ENCODE measurements at places on chromosomes 2 and 18.

DNA sequence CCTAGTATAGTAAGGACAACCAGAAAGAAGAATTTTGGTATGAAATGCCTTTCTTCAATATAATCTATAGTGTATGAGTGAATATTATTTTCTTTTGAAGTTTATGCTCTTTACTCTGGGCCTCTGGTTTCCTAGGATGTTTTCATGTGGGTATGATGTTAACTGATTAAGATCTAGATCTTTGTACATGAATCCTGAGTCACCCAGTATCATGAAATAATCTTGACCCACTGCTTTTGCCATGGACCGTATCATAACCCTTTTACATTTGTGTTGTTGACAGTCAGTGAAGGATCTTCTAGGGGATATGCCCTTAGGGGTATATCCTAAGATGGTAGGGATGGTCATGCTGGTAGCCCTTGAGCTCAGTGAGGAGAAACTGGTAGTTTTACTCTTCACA is 100.3 kb downstream of the RAB3GAP1 start:
- DNase-seq, result no peak

GRCh38 chr2:169065422-169065821 is 3.9 kb upstream of the DHRS9 start:
- no peak for DNase-seq

DNA sequence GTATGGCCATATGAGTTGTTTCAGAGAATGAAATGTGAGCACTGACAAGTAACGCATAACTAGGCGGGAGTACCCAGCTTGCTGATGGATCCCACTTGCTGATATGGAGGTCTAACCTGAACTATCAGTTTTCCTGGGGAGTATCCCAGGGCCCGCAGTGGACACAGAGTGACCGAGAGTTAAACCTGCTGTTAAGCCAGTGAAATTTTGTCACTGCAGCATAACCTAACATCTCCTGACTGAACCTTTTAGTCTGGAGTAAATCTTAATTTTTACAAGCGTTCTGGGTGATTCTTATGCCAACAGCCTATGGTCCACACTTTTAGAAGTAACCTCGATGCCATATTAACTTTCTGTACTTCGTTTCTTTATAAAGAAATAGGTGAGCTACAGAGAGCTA is 54.4 kb downstream of the TGFA start:
- DNase-seq, result no peak

DNA sequence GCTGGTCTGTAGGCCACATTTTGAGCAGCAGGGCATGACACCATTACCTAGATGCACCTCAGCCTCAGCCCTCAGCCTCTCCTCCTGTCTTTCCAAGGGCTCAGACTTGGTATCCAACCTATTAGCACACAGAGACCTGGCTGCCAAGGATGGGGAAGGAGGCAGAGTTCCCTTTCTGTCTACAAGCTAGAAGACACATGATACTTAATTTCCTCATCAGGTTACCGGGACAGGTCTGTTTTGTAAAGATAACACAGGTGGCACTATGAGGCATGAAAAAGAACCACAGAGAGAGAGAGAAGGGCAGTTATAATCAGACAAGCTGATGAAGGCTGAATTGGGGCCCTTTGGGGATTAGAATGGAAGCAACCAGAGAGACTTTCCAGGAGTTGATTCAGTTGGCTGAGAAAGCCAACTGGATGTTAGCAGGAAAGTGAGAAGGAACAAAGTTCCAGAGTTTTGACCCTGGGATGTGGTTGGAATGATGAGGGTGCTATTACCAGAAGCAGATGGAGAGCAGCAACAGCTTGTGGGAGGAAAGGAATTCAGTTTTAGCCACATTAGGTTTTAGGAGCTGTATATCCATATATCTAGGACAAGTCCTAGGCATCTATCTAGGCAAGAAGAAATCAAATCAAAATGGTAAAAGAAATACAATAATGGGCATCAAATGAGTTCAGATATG is 46.0 kb upstream of the RMND5A start:
- DNase-seq, result no peak

DNA sequence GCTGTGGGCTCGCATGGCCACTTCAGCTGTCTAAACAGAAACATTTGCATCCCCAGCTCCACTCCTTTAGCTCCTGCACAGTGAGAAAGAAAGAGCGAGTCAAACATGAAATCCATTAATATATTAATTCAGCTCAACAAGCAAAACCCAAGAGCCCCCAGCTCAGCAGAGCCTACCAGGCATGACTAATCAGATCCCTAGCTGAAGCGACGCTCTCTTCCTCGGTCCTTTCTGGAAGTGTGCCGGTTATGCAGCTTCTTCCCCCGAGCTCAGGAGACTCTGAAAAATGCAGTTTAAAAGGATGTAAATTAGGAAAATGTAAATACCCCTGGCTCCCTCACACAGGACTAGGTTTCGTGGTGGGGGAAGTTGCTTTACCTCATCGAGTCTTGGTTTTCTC is 221.5 kb downstream of the ANKRD30B start:
- no peak for DNase-seq

DNA sequence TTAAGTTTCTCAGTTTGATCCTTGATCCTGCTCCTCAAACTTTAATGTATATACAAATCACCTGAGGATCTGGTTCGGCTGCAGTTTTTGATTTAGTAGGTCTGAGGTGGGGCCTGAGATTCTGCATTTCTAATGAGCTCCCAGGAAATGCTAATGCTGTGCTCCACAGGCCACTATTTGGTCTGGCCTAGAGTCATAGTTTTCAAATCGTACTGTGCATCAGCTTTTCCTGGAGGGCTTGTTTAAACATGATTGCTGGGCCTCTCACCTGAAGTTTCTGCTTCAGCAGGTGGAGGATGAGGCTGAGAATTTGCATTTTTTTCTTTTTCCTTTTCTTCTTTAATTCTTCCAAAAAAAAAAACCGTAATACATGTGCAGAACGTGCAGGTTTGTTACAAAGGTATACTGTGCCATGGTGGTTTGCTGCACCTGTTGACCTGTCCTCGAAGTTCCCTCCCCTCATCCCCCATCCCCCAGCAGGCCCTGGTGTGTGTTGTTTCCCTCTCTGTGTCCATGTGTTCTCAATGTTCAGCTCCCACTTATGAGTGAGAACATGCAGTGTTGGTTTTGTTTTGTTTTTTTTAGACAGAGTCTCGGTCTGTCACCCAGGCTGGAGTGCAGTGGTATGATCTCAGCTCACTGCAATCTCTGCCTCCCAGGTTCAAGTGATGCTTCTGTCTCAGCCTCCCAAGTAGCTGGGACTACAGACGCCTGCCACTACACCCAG is 42.2 kb upstream of the CD28 start:
- DNase-seq, result no peak

- DNase-seq, result no peak
Measured at GRCh38 chr2:30222636-30223360, 8.5 kb upstream of the LBH start.

DNA sequence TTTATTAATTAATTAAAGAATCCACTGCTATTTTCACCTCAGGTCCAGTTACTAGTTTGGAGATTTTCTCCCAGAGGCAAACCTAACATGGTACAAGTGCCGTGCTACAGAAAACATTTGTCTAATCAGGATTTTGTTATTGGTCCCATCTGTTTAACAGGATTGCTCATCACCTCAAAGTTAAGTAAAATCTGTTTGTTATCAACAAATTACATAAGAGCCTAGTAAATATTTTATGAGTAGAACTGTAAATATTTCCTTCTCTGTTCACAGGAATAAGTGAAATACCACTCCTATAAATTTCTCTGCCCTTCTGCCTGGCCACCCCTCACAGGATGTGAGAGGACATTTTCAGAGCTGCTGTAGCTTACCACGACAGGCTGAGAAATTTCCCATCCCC is 200.2 kb downstream of the RAD51AP2 start:
- DNase-seq, result no peak

GRCh38 chr2:173589604-173590275 is 235.1 kb downstream of the CDCA7 start:
- DNase-seq, result no peak

GRCh38 chr2:144546933-144547332 is 27.0 kb upstream of the ZEB2 start:
- DNase-seq, result no peak

DNA sequence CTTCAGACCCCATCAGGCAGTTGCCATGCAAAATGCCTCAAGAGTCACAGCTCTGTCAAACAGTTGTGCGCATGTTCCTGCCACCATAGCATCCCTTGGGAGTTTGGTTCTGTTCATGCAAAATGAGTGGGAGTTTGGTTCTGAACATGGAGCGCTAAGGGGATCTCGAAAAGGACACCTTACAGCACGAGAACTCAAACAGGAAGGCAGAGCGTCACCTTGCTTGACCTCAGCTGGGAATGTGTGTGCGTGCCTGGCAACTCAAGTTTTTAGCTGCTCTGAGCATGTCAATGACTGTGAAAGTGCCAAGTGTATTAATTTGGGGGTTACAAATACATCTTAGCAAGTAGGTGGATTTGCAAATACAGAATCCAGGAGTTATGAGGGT is 16.6 kb downstream of the MALL start:
- DNase-seq, result no peak

DNA sequence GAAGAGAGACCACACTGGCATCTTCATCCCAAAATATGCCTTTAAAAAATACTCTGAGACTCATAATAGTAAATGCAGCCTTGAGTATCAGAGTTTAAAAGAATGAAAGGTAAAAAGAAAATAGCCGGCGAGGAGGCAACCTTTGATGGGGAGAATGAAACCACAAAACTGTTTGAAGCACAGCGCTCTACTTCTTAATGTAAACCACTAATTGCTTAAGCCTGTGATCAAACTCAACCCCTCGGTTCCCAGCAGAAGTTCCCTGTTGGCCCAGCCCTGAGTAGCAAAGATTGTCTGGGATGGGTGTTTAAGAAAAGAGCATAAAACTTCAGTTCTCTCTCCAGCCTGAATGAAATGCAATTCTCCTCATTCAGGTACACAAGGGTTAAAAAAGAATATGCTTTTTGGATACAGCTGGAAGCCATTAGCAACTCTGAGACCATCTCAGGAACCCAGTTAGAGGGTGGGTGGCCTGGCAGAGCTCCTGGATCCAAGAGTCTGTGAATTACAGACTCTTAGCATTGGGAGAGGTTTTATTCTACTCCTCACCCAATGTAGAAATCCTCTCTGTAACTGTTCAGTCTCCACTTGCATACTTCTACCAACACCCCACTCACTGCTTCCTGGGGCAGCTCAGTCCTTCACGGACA is 44.8 kb downstream of the VIT start:
- DNase-seq, result no peak

GRCh38 chr2:551621-552020 is 125.6 kb downstream of the TMEM18 start:
- DNase-seq, result no peak

GRCh38 chr2:128617029-128617590 is 298.4 kb upstream of the HS6ST1 start:
- no peak for DNase-seq

- DNase-seq, result no peak
Measured at GRCh38 chr2:15814403-15814802, 125.9 kb upstream of the MYCN start.

DNA sequence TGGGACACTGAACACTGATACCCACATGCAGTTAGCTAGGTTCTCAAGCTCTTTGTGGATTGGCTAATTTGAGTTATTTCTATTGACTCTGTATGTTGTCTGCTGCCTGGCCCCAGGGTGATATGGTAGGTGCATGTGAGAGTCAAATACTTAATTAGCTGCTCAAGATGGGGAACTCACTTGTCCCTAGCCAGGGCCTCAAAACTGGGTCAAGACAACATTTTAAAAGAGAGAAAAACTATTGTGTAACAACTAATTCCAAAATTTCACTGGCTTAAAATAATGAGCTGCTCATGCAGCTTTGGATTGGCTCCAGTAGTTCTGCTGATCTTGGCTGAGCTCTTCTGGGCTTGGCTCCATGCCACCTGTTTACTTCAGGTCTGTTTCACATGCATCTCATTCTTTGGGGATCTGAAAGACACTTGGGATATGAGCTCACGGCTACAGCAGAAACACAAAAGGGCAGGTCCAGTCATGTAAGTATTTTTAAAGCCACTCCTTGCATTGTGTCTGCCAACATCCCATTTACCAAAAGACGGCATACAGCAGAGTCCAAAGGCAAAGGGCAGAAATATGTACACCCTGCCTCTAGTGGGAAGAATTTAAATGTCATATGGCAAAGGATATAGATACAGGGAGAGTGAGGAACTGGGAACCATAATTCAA is 716.8 kb downstream of the SUCLG1 start:
- no peak for DNase-seq

GRCh38 chr2:186456941-186457340 is 29.1 kb upstream of the ZC3H15 start:
- DNase-seq, result no peak

DNA sequence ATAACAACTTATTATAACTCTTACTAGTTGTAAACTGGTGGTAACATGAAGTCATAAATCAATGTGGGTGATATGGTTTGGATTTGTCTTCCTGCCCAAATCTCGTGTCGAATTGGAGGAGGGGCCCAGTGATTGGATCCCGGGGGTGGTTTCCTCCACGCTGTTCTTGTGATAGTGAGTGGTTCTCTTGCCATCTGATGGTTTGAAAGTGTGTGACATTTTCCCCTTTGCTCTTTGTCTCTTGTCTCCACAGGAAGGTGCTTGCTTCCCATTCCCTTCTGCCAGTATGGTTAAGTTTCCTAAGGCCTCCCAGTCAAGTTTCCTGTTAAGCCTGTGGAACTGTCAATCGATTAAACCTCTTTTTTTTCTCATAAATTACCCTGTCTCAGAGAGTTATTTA is 321.6 kb downstream of the DSEL start:
- no peak for DNase-seq

GRCh38 chr2:128269063-128269989 is 49.3 kb downstream of the HS6ST1 start:
- peak; percentile 16 for DNase-seq

DNA sequence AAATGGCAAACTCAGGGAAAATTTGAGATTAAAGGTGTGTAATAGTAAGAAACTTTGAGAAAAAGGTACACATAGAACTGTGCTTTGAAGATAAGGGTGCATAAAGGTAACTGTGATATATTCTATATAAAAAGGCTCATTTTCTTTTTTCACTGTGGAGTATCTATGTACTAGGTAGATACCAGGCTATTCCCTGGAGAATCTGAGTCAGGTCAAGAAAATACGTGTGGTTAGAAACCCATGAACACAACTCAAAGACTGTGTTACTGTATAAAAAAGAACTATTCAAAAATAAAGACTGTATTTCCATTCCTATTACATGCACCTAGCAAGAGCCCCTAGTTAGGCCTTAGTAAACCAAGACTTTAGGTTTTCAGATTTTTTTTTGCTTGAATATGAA is 100.1 kb upstream of the GRB14 start:
- no peak for DNase-seq

DNA sequence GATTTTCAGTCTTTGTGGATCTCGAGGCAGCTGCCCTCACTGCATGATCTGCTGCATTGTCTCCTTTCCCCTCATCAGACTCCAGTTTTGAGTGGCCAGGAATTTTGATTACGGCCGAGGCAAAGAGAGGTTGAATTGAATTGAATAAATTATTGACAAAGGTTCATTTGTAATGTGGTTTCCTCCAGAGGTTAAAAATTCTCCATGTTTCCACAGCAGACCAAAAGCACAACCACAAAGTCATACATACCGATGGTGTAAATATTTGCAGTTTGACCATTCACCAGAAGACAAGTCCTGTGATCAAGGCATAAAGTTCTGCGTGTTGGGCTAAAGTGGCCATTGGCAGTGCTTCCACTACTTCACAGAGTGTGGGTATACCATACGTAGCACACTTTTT is 343.8 kb upstream of the MYT1L start:
- no peak for DNase-seq

- no peak for DNase-seq
Measured at GRCh38 chr2:134950886-134951285, 32.3 kb downstream of the CCNT2 start.

- no peak for DNase-seq
Measured at GRCh38 chr18:577643-578375, 2.4 kb upstream of the CETN1 start.
